ENCODE measurements at places on chromosomes 5 and 9.

GRCh38 chr9:18250053-18250452, 223.9 kb upstream of the ADAMTSL1 start:
- DNase-seq: no peak

DNA sequence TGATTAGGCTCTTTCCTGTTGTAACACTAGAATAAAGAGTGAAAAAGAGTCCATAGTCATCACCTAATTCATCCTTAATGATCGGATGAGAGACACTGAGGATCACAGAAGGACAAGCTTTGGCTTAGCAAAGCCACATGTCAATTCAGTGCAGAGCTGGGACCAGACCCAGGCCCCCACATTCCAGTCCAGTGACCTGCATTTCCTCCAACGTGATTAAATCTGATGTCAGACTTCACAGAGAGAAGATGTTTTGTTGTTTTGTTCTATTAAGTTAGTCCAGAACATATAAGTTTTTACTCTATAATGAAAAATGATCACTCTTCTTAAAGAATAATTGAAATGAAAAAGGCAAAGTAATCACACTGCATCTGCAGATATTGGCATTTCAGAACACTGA, 377.9 kb upstream of the PAPPA start:
- no peak for DNase-seq

DNA sequence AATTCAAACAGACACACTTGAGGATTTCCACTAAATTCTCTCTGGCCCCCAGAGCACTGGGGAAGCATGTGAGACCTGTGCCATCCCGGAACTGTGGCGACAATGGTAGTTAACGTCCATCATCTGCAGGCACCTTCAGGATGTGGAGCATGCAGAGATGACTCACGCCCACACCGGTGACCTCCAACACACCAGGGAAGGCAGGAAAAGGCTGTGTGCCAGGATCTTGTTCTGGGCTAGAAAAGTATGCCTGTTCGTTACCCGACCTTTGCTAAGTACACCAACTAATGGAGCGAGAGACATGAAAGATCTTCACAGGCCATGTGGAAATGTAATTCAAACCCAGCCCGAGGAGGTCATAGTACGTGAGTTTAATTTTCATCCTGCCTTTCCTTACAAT, 208.8 kb downstream of the MELK start:
- DNase-seq: no peak

DNA sequence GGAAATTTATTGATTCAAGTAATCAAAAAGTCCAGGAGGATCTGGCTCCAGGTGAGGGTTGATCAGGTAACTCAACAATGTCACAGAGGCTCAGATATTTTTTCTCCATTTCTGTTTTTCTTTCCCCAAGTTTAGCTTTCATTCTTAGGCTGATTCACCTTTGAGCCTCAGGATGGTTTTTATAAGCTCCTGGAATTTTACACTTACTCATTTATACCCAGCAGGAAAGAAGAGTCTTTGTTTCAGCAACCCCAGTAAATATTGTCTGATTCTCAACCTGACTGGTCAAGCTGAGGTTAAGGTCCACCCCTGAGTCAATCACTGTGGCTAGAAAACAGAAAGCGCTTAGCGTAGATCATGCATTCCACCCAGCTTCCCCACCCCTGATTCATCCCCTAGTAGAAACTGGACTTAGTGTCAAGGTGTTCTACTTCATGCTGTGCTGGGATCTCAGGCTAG, 500.6 kb downstream of the KIF4B start:
- no peak for DNase-seq

- no peak for DNase-seq
Measured at GRCh38 chr9:93673839-93674334, 97.5 kb downstream of the PHF2 start.

GRCh38 chr9:116467740-116468351, 219.3 kb upstream of the TRIM32 start:
- DNase-seq: no peak

GRCh38 chr5:123717139-123717538, 205.2 kb downstream of the CSNK1G3 start:
- no peak for DNase-seq

- no peak for DNase-seq
Measured at GRCh38 chr5:174801798-174802197, 77.4 kb downstream of the MSX2 start.

DNA sequence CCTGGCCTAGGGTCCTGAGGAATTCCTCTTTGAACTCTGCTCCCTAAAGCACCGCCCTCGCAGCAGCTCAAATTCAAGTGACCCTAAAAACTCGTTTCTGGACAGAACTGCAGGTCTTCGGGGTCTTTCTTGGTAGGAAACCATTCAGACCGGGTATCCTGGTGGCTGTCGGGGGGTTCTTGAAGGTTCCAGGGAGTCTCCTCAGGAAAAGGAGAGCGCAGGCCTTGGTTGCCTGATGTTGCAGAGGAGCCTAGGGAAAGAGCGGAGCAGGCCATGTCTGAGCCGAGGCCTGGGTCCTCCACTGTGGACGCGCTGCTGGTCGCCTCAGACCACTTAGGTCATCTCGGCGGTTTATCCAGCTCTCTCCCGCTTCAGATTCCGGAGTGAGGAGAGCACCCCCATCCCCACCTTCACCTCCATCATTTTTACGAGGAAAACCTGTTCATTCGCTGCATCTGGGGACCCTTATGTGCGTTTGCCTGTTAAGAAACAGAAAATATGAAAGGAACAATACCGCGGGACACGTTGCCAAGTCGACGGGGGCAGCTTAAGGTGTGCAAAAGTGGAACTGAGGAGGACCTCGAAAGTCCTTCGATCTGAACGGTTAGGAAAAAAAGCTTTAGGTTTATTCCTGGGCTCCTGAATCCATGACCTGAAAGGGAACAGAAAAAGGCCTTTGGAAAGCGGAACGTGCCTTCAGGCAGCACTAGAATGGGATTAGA, 299.4 kb downstream of the PARP8 start:
- DNase-seq: no peak

DNA sequence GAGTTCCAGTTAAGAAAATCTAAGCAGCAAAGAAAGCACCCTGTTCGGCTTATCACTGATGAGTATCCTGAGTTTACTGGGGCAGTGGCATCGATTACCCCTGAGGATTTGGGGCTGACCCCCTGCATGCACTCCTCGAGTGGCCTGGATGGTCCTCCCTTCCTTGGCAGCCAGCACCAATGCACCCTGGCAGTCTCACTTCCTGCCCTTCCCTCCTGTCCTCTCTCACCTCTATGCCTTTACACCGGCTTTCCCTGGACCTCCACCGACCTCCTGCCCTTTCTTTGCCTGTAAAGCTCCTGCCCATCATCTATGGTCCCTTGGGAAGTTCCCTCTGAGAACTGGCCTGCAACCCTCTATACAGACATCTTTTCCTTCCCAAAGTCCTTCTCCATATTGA, 97.1 kb downstream of the TTLL11 start:
- DNase-seq: no peak
